Ovary (tissue), 10 donors: ENCODE measurements at places on chromosomes 5 and 9. TPM values are rescaled to one million over a fixed set of nuclear protein-coding genes. Genes with fewer than 3 reads are reported as not detected.

The C9orf50 gene
- not detected for total RNA-seq

The TLX3 gene
- not detected for total RNA-seq

The PCDHA5 gene
- total RNA-seq = 0.55 TPM

The ADRA1B gene
- total RNA-seq = 0.95 TPM

The DPH7 gene
- total RNA-seq = 33.7 TPM

The HMCN2 gene
- 0.12 TPM for total RNA-seq

The OTULINL gene
- 9.3 TPM for total RNA-seq

The MORN5 gene
- 1.6 TPM for total RNA-seq

The GFI1B gene
- not detected for total RNA-seq

The ENC1 gene
- 13.2 TPM for total RNA-seq

The JAKMIP2 gene
- total RNA-seq = 0.11 TPM

The WDR38 gene
- total RNA-seq = 0.94 TPM

The DEPDC1B gene
- total RNA-seq = 1.1 TPM

The IER5L gene
- total RNA-seq = 74.3 TPM

The PMPCA gene
- 18.7 TPM for total RNA-seq

The CHSY3 gene
- total RNA-seq = 0.60 TPM
